ENCODE measurements at places on chromosomes 1 and 21.
A peak's percentile ranks its signal among the peaks of the same experiment; 100 is the strongest.

GRCh38 chr1:62401034-62401760 lies 35.7 kb upstream of the USP1 start:
- DNase-seq: no peak

- no peak for DNase-seq
These were observed 191.5 kb upstream of the CHODL start for GRCh38 chr21:18053151-18053550.

GRCh38 chr1:235940285-235940684 lies 73.6 kb upstream of the LYST start:
- no peak for DNase-seq

- DNase-seq: no peak
These were observed 33.4 kb downstream of the IGFN1 start for GRCh38 chr1:201223852-201224665.

DNA sequence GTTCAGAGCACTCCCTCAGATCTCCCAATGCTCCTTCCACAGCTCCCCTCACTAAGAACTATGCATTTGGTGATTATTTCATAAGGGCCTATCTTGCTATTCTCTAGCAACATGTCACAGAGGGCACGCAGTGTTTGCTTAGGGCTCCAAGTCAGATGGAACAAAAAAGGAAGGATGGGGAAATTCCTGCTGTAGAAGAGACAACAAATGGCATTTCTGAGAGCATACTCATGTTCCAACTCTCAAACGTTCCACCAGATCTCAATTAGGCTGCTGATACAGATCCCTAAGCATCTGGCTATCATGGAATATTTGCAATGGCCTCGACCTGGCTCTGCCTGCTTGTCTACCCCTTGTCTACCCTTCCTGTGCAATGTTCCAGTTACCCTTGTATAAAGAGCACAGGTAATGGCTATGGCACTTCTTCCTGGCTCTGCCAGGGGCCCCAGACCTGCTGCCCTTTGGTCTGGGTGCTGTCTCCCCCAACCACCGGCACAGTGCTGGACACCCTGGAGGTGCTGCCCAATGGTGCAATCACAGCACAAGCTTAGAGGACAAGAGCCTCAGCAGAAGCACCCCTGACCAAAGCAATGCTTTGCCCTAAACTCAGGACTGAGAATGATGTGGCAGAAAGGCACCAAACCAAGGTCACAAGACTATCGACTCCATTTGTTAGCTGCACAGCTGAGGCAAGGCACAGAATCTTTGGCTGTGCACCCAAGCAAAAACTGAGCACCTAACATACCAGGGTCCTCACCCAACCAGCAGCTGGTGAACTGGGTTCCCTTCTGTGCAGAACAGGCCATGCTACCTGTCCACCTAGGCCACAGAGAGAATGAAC lies 3.6 kb downstream of the PARP1 start:
- DNase-seq: no peak

DNA sequence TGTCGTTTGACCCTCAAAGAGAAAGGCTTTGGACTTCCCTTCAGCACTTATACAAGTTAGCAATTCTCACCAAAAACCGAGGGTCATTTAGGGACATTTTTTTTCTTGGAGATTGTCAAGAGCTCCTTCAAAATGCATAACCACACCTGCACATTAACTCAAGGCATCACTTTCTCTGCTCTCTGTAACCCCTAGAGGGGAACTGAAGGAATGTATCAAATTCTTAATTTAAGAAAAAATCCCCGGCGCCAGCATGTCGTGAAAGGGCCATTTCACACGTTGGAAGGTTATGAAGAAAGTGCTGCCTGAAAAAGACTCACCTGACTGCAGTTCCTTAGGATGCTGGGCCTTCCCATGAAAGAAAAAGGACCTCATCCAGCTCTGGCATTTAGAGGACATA lies 131.6 kb upstream of the ZC3H12A start:
- DNase-seq: no peak

GRCh38 chr1:107936498-107937481 lies 28.2 kb downstream of the VAV3 start:
- DNase-seq: peak; percentile 55

DNA sequence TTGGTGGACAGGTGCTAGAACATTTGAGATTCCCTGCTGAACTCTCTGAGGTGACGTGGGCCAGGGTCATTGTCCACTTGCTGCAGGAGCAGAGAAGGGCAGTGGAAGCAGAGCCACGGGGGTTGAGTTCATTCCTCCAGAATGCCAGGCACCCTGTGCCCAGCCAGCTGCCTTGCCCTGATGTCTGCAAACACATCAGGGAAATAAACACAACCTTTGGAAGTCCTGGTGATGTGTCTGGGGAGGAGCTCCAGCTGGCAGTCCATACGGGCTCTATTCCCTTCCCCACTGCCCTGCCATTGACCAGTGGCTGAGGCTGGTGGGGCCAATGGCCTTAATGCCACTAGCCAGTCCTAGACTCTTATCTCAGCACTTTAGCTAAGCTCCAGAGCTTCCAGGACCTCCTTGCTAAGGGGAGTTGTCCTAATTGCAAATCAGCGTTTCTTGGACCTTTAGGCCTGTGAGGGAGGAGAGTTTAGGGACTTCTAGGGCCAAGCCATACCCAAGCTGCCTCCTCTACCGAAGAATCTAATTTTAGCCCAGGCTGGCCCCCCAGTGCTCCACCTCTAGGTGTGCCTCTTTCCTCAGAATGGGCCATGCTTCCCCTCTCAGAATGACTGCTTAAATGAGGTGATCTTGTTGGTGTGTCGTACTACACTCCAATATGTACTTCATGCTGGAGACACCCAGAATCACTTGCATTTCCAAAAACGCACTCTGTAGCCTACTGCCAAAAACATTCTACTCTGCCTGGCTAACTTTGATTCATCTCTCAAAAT lies 25.9 kb upstream of the MFSD2A start:
- no peak for DNase-seq

DNA sequence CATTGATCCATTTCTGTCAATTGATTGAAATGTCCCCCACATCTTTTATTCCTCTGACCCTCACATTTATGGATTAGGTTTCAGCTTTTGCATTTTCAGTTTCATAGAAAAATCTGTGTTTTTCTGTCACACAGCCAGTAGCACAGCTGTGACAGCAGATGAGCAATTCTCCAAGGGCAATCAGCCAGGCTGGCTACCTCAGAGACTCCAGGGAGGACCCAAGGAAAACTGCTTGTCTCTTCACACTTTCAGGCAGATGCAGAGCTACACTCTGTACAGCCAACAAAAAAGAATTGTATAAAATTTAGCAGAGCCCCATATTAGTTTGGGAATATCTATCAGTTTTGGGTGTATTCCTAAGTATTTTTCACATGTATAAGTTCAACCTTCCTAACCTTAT lies 257.2 kb downstream of the LRRC7 start:
- no peak for DNase-seq

- no peak for DNase-seq
These were observed 41.3 kb downstream of the CHRM3 start for GRCh38 chr1:239427712-239428111.

DNA sequence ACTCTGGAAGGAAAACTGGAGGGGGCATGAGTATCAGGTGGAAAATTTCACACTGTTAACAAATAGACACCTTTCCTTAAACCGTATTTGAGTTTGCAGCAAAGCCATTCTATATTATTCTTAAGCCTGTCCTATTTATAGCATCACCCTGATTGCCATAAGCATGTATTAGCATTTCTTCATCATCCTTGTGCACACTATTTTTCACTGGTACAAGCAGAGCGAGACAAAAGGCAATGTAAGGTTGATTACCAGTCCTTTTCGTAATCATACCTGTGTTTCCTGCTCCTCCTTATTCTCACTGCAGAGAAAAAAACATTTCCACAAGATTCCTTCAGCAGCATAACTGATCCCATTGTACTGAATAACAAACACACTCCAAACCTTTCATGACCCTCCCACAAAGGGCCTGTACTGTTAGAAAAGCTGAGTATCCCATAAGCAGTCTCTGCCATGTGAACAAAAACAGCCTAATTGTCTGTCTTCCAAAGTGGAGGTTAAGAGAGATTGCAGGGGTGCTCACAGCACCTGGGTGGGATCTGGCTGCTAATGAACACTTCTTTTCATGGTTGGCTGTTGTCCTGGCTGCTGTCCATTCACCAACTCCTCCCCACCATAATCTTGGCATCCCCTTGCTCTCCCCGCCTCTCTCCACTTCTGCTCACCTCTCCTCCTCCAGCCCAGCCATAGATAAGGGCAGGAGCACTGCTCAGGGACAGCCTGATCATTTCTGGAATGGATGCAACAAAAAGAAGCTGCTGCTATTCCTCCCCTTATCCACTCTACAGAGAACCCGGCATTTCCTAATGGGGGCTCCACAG lies 30.4 kb downstream of the VTCN1 start:
- no peak for DNase-seq

- peak; percentile 22 for DNase-seq
These were observed 135.2 kb downstream of the PSMG1 start for GRCh38 chr21:39048064-39048463.

DNA sequence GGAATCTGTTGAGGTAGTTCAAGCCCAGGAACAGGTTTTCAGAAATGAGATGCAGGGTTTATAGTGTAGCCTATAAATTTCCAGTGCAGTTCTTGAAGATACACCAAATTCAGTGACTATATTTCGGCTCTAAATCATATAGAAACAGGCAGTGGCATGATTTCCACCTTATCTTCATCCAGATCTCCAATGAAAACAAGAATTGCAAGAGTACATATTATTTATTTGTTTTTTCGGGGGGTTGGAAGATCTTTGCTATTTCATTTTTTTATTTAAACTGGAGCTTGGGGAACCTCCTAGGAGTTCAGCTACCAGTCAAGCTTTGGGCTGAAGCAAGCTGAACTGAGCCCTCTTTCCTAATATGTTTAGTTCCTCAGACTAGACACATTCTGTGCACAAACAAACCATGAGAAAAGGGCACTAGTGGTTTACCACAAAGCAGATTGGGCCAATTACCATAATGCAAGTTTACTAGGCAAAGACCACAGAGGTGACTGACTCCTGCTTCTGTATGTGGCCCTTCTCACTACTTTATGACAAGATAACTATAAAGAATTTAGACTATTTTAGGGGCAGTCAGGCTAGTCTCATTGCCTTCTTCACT lies 68.5 kb downstream of the RGS2 start:
- DNase-seq: no peak

- DNase-seq: no peak
These were observed 48.4 kb downstream of the SNX7 start for GRCh38 chr1:98709906-98710305.

GRCh38 chr21:15820852-15821379 lies 91.1 kb downstream of the USP25 start:
- no peak for DNase-seq

GRCh38 chr1:36151134-36151844 lies 2.0 kb upstream of the TRAPPC3 start:
- DNase-seq: no peak

GRCh38 chr1:114521396-114522263 lies 10.6 kb upstream of the TRIM33 start:
- no peak for DNase-seq

- DNase-seq: no peak
These were observed 1.8 kb upstream of the WNT3A start for GRCh38 chr1:228004856-228005462.

- no peak for DNase-seq
These were observed 1.8 kb upstream of the CYB5R1 start for GRCh38 chr1:202968895-202969295.

DNA sequence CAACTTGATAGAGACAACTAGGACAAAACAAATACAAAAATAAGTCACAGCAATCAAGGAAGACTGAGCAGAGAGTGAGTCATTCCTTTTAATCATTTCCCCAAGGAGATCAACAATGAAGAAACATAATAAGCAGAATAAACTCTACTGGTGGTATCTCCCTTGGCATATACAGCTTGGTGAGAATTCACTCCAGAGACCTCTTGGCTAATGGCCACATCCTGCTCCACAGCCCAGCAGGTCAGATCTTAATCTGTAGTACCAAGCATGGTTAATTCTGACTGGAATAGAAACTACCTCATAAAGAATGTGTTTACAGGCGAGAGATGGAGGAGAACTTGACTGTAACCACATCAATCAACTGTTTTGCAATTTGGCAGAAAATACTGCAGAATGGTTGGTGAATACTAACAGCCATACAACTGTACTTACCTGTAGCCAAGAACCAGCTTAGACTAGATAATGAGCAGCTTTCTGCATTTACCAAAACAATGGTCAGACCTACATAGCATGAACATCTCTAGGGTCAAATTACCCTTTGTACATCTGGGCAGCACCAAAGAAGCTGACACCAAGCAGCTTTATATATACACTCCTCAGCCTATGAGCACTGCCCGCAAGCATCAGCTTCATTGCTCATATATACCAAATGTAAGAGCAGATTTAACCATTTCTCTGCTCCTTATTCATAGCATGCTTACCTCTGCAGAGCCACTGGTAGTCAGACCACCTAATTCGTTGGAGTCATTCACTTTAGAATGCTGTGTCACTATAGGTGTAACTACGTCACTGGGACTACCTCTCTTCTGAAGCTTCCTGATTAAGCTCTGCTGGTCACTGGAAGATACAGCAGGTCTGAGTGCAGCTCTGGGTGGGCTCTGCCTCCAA lies 51.0 kb downstream of the KIAA0319L start:
- DNase-seq: no peak

GRCh38 chr1:181525104-181525721 lies 41.9 kb downstream of the CACNA1E start:
- DNase-seq: no peak

- no peak for DNase-seq
These were observed 111.6 kb downstream of the SYT14 start for GRCh38 chr1:210049616-210050015.

DNA sequence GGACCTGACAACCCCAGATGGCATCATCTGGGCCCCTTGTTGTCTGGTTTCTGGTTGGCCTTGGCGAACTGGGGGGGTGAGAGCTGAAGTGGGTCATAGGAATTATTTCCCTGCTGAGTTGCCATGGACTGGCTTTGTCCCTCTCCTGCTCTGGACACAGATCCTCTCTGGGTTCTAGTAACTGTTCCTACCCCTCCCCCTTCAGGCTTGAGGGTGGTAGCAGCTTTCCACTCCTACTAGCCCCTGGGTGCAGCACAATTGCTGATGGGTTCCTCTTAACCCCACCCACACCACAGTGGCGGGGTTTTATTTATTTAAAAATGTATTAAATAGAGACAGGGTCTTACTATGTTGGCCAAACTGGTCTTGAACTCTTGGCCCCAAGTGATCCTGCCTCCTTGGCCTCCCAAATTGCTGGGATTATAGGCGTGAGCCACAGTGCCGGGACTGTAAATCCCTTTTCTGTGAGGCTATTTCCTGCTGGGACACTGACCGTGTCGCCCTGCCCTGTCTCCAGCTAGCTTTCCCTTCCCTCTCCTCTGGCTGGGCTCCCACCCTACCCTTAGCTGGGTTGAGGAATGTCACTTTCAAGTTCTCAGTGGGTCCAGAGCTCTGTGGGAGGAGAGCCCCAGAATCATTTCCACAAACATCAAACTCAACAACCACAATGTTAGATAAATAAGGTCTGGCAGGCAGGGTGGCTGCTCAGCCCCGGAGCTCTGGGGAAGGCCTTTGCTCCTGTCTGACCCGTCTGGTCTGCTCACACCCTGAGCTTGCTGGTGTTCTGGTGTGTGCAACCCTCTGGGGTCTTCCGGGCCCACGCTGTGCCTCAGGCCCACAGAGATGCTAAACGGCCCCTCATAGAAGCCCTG lies 112.7 kb upstream of the WNT4 start:
- no peak for DNase-seq

Data from iPS DF 6.9 (cell line).